Germinal center (tissue), 1 donor: ENCODE measurements at places on chromosomes 7 and 10.
A peak's percentile ranks its signal among the peaks of the same experiment; 100 is the strongest.

GRCh38 chr10:103168438-103168837 lies 24.6 kb downstream of the NT5C2 start:
- DNase-seq, result no peak

DNA sequence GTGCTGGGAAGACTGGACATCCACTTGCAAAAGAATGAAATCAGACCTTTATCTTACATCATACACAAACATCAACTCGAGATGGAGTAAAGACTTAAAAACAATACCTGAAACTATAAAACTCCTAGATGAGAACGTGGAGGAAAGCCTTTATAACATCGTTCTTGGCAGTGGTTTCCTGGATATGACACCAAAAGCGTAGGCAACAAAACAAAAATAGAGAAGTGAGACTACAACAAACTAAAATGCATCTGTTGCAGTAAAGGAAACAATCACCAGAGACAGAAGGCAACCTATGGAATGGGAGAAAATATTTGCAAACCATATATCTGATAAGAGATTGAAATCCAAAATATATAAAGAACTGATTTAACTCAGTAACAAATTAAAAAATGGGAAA lies 33.3 kb downstream of the CC2D2B start:
- no peak for DNase-seq

DNA sequence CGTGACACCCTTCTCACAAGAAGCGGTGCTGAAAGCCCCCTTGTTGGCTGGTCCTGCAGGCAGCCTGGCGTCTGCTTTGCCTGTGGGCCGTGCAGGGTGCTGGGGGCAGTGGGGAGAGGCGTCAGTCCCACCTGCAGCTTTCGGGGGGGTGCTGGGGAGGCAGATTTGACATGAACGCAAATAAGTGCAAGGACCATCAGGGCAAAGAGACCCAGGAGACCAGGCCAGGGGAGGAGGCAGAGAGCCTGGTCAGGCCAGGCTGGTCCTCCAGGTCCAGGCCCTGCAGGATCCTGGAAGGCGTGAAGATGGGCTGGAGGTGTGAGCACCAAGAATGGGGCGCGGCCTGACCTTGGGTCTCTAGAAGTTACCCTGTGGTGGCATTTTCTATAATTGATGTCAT lies 81.6 kb downstream of the MGMT start:
- DNase-seq, result no peak

GRCh38 chr10:114825513-114826253 lies 4.1 kb downstream of the FHIP2A start:
- no peak for DNase-seq

- no peak for DNase-seq
Measured at GRCh38 chr10:3180355-3181025, 7.9 kb upstream of the PITRM1 start.

- no peak for DNase-seq
Measured at GRCh38 chr7:32809347-32809746, 82.2 kb downstream of the KBTBD2 start.

DNA sequence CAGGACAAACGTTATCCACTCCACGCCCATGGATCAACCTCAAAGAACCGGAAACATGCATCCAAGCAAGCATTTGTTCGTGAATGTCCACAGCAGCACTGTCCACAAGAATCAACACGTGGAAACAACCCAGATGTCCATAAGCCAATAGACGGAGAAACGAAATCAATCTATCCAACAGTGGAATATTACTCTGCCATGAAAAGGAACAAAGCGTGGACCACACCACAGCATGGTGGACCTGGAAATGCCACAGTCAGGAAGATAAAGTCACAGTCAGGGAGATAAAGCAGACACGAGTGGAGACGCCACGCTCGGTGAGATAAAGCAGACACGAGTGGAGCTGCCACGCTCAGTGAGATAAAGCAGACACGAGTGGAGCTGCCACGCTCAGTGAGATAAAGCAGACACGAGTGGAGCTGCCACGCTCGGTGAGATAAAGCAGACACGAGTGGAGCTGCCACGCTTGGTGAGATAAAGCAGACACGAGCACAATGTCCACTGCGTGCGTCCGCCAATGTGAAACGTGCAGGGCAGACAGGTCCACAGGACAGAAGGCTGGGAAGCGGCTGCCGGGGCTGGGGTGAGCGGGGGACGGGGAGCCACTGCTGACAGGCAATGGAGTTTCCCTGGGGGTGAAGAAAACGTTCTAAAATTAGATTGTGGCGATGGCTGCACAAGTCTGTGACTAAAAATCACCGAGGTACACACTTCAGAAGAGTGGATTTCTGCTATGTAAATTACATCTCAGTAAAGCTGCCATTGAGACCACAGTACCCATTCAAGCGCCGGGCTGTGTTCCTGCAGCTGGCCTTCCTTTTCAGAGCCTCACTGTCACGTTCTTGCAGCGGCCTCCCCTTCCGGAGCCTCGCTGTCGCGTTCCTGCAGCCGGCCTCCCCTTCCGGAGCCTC lies 10.6 kb downstream of the GPER1 start:
- no peak for DNase-seq

- DNase-seq, result no peak
Measured at GRCh38 chr7:2522780-2523433, 3.3 kb downstream of the LFNG start.

- DNase-seq, result no peak
Measured at GRCh38 chr7:25559581-25560367, 331.5 kb upstream of the NPVF start.

- no peak for DNase-seq
Measured at GRCh38 chr7:42831006-42831717, 80.7 kb downstream of the C7orf25 start.

GRCh38 chr10:34607894-34608293 lies 207.2 kb downstream of the PARD3 start:
- DNase-seq, result no peak

DNA sequence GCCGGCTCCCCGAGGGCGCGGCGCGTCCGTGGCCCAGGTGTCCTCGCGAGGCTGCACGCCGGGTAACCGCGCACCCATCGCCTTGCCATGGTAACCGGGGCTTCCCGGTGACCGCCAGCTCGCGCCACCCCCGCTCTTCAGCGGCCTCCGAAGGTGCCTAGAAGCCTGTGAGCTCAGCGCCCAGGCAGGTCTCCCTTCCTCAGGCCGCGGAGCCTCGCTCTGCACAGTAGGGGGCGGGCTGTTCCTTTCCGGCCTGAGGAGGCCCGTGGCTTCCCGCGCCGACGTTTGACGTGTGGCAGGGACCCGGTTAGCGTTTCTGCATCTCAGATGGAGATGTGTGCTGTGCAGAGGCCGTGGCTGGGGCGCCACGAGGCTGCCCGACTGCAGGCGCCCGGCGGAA lies 117.1 kb downstream of the DYNC2I1 start:
- peak; percentile 50 for DNase-seq

GRCh38 chr10:63977329-63977923 lies 456.2 kb downstream of the REEP3 start:
- peak; percentile 55 for DNase-seq

- DNase-seq, result no peak
Measured at GRCh38 chr7:157872447-157872846, 535.6 kb downstream of the DNAJB6 start.

DNA sequence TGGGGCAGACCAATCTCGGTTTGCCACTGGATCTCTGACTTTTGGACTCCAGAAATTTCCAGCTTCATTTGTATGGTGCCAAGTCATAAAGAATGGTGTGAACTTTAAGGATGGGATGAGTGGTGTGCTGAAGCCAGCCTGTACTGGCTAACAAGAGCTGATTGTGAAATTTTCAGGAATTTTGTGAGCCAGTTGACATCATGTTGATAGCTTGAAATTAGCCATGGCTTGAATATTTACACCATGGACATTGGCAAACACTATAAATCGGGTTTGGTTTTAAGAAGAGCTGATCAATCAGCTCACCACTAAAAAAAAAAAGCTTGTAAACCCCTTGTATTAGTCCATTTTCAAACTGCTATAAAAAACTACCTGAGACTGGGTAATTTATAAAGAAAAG lies 14.1 kb upstream of the MYH16 start:
- DNase-seq, result no peak

DNA sequence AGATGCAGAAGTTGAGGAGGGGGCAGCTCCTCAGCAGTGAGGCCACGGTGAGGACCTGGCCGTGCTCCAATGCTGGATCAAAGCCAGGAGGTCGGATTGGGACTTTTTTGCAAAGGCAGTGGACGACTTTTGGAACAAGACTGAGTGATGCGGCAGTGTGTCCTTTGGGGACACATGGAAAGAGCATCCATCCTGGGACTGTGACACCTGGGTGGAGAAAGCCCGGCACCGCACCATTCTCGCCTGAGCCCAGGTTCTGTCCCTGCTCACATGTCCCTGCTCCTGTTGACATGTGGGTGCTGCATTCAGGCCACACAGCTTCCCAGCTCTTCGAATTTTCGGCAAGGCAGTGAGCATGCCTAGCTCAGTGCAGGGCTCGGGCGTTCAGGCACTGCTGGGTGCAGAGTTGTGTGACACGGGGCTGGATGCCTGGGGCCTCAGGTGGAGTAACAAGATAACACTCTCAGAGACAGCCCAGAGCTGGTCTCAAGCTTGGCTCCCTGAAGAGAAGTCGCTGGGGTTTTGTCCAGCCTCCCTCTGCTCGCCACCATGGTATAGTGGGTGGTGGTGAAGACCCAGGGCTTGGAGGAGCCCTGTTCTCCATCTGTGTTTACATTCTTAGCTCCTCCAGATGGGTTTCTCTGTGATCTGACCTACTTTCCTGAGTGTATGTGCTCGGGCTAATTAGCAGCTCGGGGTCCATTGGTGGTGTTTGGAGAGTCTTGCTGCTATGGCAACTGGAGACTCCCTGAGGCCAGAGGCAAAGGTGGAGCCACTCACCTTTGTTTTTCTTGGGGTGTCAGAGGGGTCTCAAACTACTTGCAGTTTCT lies 111.7 kb upstream of the BTBD16 start:
- DNase-seq, result no peak

DNA sequence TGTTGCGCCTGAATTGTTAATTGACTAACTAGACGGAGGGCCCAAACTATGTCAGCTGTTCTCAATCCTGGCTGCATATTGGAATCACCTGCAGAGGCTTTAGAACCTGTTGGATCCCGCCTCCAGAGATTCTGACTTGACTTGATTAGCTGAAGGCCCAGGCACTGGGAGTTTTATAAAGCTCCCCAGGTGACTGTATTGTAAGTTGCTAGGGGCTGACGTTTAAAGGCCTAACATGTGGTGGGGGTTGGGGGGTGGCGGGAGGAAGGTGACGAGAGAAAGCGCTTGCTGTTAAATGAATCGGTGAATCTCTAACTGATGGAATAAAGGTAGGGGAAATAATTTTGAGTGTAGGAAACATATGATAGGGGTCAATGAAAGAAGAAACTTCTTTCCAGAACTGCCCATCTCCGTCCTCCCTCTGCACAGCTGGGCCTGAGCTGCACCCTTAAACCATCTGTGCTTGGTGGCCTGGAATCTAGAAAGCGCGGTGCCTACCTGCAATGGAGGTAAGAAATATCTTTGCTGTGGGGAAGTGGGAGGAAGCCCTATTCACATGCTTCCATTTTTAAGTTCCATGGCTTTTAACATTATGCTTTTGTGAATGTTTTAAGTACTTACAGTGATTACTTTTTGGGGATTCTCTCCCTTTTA lies 225.0 kb upstream of the FAM3C start:
- no peak for DNase-seq

DNA sequence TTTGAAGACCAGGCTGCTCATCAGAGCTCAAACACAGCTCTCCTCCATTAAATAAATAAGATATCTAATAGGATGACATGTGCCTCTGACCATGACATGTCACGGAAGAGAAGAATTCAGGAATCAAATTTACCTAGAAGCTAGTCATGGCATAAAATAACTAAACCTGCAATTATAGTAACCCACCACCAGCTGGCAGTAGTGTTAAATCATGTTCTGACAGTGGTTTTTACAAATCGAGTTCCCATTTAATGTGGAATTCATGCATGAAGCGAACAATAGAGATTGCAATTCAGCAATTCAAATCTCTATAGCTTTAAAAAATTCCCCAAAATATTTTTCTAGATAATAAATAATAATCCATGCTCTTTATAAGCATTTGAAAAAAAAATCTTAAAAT lies 74.6 kb upstream of the IKZF1 start:
- no peak for DNase-seq

DNA sequence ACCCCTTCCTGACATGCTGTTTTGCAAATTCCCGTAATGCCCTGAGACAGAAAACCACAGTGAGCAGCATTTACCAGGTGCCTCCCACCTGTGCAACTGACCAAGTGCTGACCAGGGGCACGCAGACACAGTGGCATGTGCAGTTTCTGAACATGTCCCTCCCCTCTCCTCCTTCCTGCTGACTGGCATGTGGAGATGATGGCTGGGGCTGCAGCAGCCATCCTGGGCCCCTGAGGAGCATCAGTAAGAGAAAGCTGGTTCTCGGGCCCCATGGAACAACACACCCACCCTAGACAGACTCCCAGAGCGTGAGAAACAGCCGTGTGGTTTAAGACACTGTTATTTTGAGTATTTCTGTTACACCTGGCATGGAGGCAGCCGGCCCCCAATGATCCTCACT lies 66.2 kb upstream of the PDGFA start:
- no peak for DNase-seq

DNA sequence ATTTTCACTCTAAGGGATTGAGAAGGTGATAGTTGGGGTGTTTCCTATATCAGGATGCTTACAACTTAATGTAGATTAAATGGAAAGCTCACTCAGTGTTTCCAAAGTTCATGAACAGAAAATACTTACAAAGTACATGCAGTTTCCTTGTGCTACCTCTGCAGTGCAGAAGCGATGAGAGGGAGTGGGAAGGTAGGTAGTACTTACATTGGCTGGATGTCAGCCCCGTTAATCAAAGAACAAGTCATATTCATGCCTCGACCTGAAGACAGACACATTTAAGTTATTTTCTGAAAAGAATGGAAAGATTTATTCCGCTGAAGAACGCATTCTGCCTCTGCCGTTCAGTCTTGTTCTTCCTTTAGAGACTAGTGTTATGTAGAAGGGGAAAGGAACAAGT lies 93.1 kb downstream of the ZMYND11 start:
- no peak for DNase-seq

DNA sequence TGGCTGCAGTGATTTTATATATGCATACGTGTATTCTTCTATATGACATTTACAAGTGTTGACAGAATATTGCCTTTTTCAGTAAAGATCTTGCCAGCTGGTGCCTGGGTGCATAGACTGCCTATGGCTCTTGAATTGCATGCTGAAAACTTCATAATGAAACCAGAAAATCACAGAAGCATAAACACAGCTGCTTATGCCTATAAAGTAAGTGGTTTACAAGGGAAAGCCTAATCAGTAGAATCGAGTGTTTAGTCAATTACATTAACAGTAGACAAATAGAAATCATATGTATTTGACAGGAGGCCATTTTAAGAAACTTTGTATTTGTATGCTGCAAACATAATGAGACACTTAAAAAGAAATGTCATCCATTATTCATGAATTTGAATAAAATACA lies 82.5 kb downstream of the TMEM168 start:
- DNase-seq, result no peak

- DNase-seq, result no peak
Measured at GRCh38 chr7:149468208-149468607, 7.3 kb upstream of the ZNF777 start.

GRCh38 chr7:69739190-69739589 lies 140.9 kb downstream of the AUTS2 start:
- DNase-seq, result peak; percentile 21

- DNase-seq, result no peak
Measured at GRCh38 chr10:121540732-121541395, 57.4 kb downstream of the FGFR2 start.

GRCh38 chr10:119748871-119749270 lies 23.0 kb downstream of the INPP5F start:
- no peak for DNase-seq
